Activated naive CD8-positive, alpha-beta T cell treated with anti-CD3 and anti-CD28 coated beads, Interleukin-2, amount 10 ng/mL, durations not matched to agents 7 days and 5 days (primary cell): ENCODE measurements at places on chromosomes 7 and 10. TPM values are rescaled to one million over a fixed set of nuclear protein-coding genes. Genes with fewer than 3 reads are reported as not detected.

The MKX gene
- not detected for total RNA-seq

DNA sequence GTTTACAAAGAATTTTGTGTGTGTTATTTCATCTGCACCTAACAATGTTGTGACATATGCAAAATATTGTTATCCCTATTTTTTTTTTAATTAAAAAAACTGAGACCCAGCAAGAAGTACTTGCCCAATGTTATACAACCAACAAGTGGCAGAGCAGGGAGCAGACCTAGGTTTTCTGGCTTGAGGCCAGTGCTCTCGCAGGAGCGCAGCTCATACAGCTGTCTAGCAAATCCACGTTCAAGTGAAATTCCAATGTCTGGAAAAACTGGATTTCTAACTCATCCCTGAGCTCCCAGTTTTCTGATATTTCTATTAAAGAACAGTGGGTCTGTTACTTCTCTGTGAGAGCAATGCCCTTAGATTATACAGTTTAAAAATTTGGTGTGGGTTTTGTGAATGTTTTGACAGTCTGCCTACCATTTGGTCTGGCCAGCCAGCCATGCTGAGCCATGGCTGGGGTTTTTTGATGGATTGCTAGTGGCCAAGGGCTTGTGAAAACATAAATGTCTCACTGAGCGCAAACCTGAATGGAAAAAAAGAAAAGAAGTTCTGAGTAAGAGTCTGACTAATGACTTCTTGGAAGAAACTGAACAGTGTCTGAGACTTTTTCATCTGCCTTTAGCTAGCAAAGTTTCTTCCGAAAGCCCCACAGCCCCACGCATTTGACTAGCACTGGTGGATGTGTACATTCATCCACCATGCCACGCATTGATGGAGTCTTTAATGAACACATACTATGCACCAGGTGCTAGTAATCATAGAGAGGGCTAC, 15.4 kb upstream of the PRF1 start:
- no peak for DNase-seq

DNA sequence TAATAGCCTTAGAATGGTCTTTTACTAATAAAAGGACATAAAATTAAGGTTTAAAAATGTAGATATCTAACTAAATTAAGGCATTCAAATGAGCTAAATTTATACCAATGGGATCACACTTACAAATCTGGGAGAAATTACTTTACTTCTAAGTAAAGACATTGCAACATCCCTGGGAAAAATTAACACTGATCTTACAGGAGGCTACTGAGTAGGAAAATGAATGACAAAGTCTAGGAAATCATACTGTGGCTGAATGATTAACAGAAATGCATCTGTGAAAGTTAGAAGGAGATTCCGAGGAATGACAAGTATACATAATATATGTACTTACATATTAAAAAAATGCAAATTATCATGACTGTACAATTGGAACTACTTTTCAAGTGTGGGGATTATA, 38.3 kb downstream of the CACNA2D1 start:
- DNase-seq = no peak

DNA sequence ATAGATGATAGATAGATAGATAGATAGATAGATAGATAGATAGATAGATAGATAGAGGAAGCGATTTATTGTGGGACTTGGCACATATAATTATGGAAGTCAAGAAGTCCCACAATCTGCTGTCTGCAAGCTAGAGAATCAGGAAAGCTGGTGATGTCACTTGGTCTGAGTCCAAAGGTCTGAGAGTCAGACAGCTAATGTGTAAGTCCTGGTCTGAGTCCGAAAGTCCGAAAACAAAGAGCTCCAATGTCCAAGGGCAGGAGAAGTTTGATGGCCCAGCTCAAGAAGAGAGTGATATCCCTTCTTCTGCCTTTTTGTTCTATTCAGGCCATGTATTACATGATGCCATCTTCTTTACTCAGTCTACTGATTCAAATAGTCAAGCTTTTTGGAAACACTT, 53.8 kb upstream of the TCF7L2 start:
- DNase-seq = no peak

DNA sequence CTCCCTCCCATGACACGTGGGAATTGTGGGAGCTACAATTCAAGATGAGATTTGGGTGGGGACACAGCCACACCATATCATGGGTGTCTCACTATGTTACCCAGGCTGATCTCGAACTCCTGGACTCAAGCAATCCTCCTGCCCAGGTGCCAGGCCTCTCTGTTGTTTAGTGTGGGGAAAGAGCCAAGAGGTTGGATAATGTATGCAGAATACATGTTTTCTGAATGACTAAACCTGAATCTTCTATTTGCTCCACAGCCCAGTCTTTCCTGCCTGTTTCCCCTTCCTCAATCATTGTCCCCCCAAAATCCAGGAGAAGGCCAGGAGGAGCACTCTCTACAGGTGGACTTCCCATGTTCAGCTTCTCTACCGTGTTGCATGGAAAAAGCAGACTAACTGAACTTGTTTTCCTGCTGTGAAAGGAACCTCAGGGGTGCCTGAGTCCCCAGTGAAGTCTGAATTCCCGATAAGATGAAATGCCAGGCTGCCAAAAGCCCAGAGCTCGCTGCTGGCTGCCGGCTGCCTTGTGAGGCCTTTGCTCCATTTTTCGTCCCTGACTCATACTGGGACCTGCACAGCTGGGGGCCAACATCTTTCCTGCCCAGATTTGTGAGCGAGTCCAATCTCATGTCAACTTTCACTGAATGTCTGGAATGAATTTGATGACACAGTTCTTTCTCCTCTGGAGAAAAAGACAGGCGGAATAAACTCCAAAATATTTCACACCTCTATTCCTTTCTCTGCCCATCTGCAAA, 588.0 kb downstream of the CALN1 start:
- DNase-seq = no peak

GRCh38 chr10:126205486-126206205, 182.6 kb downstream of the ADAM12 start:
- DNase-seq = no peak

- no peak for DNase-seq
These were observed 29.5 kb downstream of the CUX1 start for GRCh38 chr7:101846800-101847538.

- no peak for DNase-seq
These were observed 385.0 kb downstream of the KCNMA1 start for GRCh38 chr10:77252380-77253146.

- no peak for DNase-seq
These were observed 20.2 kb upstream of the ASL start for GRCh38 chr7:66055321-66055956.

DNA sequence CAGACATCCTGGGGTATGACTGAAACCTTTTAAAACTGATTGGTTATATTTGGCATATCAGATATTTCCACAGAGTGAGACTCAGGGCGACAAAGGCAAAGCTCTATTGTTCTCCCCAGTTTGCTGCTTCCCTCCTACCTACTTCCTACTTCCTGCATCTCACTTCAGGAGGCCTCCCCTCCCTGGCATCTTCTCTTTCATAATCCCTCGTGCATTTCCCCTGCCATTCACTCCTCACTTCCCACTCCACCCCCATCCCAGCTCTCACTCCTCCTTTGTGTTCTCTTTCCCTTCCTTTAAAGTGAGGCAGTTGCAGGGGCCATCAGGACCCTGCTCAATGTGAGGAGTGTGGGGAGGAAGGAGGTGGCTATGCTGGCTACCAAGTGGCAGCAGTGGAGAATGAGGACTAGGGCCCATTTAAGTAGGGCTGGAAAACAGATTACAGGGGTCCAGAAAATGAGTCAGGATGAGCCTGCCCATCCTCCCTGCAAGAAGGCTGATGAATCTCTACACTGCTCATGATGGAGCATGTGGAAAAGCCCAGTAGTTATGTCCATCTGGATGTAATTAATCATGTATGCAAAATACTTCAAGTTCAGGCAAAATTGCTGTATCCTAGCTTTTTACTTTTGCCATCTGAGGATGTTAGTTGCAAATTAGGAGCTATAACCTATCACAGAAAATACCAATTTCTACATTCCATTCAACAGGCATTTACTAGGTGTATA, 311.8 kb upstream of the IMMP2L start:
- no peak for DNase-seq
